CD8-positive, alpha-beta memory T cell (primary cell): ENCODE measurements at places on chromosomes 5 and 9.

DNA sequence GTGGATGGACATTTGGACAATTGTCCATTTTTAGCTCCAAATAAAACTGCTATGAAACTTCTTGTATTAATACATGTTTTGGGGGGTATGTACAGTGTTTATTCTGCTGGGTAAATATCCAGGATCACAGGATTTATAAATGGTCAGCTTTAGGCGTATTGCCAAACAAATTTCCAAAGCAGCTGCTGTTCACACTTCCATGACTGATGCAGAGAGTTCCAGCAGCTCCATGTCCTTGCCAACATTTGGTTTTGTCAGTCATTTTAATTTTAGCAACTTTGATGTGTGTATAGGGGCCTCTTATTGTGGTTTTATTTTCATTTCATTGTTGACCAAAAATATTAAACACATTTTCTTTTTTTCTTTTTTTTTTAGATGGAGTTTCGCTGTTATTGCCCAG, 9.8 kb upstream of the SUSD1 start:
- no peak for DNase-seq

GRCh38 chr9:95977371-95977770, 101.9 kb downstream of the ERCC6L2 start:
- no peak for DNase-seq

DNA sequence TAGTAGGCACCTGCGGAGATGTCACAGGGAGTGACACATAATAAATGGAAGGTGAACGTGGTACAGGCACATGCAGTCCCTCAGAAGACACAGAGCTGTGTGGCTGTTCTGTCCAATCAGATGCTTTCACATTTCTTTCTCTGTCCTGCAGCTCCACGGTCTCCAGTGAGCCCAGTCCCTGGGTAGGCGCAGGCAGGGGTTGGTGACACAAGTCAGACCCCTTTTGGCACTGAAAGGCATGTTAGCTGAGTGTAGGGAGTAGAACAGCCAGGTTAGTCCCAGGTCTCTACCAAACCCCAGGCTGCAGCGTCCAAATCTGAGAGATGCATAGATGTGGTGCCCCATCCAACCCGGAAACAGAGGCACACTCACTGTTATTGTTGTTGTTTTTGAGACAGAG, 2.8 kb downstream of the SLC31A2 start:
- DNase-seq, result no peak

DNA sequence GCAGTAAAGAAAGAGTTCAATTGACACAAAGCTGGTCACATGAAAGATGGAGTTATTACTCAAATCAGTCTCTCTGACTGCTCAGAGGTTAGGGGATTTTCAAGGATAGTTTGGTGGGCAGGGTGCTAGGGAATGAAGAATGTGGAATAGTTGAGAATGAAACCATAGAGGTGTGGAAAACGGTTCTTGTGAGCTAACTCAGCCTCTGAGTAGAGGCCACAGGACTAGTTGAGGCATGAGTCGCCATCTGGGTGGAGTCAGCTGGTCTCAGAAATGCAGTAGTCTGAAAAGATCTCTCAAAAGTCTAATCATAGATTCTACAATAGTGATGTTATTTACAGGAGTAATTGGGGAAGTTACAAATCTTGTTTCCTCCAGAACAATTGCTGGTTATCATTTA, 178.9 kb upstream of the SPEF2 start:
- no peak for DNase-seq

GRCh38 chr5:69477170-69477569, 15.4 kb upstream of the OCLN start:
- DNase-seq, result no peak

- no peak for DNase-seq
These were observed 57.8 kb downstream of the NRG2 start for GRCh38 chr5:139985290-139985689.

DNA sequence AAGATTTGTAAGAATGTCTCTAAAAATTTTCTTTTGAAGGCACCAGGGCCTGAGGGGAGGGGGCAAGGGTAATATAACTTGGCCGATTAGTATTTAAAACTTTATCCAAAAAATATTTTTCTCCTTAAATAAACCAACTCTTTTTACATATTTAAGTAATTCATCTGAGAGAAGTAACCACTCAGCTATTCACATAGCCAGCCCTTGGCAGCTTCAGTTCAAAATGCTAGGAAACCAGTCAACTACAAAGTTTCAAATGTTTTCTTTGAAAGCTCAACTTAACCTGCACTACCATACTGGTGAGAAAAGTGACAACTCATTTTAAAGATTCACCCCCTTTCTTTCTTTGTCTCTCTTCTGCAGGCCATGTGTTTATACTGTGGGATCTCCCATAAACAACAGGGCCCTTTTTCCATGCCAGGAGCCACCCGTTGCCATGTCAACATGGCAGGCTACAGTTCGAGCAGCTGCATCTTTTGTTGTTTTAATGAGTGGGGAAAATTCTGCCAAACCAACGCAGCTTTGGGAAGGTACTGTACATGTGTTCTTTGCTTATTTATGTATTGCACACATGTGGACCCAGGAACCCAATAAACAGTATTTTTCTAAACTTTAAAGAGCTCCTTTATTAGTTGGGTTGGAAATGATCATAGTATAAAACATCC, 46.3 kb downstream of the AOPEP start:
- no peak for DNase-seq

- no peak for DNase-seq
These were observed 394.1 kb upstream of the GRIA1 start for GRCh38 chr5:153096381-153096780.

DNA sequence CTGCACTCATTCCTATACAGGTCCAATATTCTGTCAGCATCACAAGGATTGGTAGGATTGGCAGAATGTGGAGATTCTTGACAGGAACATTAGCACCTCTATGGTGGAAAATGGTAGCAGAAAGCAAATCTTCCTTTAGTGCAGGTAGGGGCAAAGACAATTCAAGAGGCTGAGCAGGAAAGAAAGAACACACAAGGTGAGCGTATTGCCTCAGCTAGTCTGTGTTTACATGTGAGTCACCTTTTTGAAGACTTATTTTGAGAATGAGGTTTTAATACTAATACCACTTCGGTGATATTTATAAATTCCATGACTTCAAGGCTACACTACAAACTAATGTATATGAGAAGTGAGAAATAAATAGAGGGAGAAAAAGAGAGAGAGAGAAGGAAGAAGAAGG, 717.0 kb downstream of the BRINP1 start:
- DNase-seq, result no peak

GRCh38 chr5:149581931-149582768, 852 bp downstream of the ARHGEF37 start:
- no peak for DNase-seq
